NCI-H2227 treated with DMSO at 0.1 percent for 48 hours (cell line): ENCODE measurements at places on chromosomes 7 and 10.

- DNase-seq: no peak
Measured at GRCh38 chr10:7672341-7673134, 5.8 kb upstream of the ITIH5 start.

GRCh38 chr7:125529249-125529648 lies 599.6 kb upstream of the POT1 start:
- DNase-seq: no peak

- peak; percentile 7 for DNase-seq
Measured at GRCh38 chr7:90412458-90413184, 9.4 kb downstream of the CLDN12 start.

DNA sequence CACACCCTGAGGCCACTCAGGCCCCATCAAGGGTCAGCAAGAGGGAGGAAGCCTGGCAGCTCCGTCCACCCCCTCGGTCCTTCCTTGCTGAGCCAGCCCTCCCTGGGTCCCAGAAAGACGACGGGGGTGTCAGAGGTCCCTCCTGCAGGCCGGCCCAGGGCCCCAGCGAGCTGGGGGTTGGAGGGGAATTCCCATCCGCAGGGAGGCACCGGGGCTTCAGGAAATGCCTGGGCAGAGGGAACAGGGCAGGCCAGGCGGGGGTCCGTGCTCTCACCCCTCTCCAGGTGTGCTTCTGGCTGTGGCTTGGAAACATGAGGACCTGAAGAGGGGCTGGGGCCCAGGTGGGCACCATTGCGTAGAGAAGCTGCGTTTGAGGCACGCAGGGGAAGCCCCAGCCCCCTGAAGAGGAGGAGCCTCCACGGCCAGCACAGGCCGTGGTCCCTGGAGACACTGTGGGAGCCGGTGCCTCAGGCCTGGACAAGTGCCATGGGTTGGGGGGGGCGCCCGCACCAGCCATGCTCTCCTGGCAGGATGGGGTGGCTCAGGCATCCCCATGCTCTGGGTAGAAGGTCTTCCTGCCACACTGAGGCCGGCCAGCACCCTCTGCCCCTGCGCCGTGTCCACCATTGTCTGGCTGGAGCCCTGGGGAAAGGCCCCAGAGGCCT lies 66.7 kb downstream of the PDGFA start:
- DNase-seq: no peak

DNA sequence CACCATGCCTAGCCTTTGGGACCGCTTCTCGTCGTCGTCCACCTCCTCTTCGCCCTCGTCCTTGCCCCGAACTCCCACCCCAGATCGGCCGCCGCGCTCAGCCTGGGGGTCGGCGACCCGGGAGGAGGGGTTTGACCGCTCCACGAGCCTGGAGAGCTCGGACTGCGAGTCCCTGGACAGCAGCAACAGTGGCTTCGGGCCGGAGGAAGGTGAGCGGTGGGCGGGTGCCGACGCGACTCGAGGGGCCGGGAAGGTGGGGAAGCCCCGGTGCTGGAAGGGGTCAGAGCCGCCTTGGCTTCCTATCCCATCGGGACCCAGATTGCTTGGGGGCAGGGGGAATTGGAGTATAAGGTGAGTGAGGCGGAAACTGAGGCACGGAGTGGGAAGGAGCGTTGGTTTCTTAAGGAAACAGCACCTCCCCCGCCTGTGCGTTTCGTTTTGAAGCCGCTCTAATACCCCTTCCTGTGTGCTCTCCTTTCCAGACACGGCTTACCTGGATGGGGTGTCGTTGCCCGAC lies 547 bp downstream of the DDIT4 start:
- DNase-seq: no peak

DNA sequence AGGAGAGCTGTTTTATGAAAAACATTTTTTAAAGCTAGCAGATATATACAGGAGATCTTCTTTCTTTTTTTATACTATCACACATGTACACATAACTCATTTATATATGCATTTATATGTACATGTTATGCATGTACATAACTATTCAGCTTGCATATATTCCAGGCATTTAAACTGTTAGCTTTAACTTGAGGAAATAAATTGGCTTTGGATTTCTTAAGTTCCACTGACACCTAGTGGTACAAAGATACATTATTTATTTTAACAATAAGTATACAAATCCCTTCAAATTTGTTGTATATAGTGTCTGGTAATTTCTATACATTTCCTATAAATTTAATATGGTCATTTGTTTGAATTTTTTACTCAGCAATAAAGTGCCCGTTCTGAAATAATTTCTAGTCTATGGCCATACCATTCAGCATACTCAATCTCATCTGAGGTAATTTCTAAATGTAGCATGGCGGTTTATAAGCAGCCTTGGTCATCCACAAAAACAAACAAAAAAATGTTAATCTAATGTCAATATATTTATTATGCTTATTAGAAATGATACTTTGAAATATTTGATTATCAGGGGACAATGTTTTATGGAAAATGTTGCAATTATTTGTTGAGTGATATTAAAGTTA lies 11.6 kb downstream of the ZDHHC6 start:
- peak; percentile 1 for DNase-seq

DNA sequence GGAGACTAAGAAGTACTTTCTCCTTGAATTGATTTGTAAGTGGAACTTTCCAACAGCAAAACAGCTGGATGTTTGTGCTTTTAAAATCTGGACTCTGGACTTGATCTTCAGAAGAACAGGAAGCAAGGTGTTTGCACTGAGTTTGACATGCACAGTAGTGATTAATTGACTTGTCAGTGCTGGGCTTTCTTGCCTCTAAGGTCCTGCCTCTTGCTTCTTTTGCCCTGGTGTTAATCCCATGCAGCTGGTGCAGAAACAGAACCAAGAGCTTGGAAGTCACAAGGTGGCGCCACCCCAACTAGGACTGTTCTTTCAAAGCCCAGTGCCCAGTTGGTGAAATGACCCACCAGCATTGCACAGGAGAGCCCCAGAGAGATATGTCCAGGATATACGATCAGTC lies 66.8 kb upstream of the SEPHS1 start:
- DNase-seq: no peak

GRCh38 chr10:13681528-13681927 lies 94.8 kb downstream of the PRPF18 start:
- no peak for DNase-seq

DNA sequence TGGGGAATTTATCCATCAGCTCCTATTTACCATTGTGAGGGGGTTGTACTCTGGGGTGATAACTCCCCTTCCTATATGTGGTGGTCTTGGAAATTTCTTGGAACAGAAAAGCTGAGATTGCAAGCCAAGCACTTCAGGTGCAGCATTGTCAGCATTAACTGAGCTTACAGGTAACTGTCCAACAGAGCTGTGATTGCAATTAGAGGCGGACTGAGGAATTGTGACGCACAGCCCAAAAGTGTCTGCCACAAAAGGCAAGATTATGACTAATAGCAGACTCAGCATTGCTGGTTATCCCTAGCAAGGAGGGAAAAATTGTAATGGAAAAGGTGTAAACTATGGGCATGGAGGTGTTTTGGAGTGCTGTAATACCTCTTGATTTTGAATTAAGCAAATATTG lies 126.1 kb upstream of the AGR3 start:
- DNase-seq: no peak

- DNase-seq: no peak
Measured at GRCh38 chr7:18626717-18627116, 131.2 kb downstream of the HDAC9 start.

DNA sequence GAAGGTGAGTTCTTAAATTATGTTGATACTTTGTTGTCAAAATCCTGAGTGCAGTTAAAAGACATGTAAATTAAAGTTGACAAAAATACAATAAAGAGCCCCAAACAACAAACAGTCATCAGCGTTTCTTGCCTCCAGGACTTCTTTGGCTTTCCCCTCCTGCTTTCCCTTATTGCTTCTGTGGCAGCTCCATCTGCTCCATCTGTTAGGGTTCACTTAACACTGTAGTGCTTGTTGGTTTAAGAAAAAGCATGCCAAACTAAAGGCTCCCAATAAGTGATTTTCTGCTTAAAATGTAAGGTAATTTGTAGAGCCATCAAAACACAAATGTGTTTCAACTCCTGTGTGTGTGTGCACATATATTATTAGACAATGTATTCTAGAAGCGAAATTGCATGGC lies 254.3 kb upstream of the GNAI1 start:
- peak; percentile 74 for DNase-seq

GRCh38 chr7:22425361-22425760 lies 68.4 kb upstream of the RAPGEF5 start:
- no peak for DNase-seq

DNA sequence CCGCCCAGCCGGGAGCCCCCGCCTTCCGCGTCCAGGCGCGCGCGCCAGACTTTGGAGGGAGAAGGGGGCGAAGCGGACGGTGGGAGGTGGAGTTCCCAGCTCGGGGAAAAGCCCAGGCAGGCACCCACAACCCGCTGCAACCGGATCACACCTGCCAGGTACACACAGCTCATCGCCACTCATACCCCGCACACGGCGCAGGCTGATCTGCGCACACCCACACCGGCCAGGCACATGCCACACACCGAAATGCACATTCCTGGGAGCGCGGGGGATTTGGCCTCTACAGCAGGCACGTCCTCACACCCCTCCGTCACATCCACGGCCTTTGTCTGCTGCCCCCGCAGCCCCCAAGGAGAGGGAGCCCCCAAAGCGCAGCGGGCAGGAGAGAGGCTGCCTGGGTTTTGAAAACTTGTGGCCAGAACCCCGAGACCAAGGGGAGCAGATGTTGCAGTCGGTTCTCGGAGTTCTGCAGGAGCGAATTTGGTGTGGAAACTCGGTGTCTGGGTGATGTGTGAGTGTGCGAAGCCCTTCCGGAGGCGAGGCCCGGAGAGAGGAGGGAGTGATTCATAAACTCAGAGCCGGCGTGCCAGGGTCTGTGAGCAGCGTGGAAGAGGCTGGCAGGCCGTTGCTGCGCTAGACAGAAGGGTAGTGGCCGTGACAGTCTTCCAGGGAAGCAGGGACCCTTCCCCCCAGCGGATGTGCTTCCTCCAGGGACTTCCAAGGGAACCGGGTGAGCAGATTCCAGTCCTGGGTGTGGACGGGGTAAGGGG lies 734 bp downstream of the CHST3 start:
- DNase-seq: peak; percentile 2

DNA sequence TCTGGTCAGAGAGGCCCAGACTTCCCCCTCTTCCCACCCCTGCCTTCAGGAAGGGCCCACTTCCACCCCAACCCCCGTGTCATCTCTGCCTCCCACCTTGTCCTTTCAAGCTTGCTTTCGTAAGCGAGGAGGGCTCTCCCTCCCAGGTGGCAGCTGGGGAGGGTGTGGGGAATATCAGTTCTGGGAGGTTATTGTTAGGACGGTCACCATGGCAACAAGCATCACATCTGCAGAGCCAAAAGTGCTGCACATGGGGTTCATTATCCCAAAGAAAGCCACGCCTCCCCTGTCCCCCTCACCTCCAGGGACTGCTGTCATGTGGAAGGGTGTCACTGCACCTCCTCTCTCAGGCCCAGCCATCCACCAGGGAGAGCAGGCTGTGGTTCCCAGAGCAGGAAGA lies 2.6 kb upstream of the CAMK2B start:
- no peak for DNase-seq

- no peak for DNase-seq
Measured at GRCh38 chr10:110474017-110474416, 23.7 kb upstream of the DUSP5 start.

DNA sequence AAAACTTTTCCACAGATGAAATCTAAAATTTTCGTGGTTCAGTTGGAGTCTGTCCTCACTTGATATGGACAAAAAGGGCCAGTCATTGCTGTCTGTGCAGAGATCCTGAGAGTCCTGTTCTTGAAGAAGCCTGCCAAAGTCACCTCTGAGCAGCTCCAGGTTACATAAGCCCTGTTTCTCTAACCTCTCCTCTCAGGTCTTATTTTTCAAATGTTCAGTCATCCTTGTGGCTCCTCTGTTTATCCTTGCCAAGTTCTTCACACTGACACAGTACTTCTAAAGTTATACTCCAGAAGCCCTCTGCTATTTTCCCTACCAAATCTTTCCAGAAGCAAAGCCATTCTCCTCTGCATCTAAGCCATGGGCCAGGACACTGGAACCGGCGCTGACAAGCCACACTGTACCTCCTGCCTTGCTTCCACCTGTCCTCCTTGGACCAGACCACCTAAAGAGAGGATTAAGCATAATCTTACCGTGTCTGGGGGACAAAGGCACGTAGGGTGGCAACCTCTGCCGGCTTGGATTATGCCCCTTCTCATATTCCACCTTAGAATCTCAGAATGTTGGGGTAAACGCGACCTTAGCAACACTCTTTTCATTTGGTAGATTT lies 161.6 kb downstream of the JAZF1 start:
- no peak for DNase-seq
